CD4-positive, alpha-beta T cell treated with Interleukin-15 for 1 hour (primary cell): ENCODE measurements at places on chromosomes 16 and 17.

DNA sequence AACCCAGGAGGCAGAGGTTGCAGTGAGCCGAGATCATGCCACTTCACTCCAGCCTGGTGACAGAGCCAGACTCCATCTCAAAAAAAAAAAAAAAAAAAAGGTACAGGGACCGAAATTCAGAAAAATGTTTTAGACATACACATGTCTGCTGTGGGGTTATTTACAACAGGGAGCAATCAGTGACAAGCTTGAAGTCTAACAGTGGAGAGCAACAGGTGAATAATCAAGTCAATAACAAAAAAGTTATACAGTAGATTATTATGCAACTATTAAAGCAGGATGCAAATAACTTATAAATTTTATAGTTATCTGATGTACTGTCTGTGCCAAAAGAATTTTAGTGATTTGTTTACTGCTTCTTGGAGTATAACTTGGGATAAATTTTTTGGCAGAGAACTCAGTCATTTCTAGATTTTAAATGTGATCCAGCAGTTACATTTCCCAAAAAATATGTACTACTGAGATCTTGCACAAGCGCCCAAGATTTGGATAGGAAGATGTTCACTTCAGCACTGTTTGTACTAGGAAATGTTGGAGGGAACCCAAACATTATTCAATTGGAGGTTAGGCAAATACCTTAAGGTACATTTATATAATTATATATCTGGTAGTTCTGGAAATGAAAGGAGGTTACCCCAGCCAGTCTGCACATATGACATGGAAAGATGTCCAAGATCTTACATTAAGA, 34.1 kb downstream of the EEF2K start:
- no peak for DNase-seq

DNA sequence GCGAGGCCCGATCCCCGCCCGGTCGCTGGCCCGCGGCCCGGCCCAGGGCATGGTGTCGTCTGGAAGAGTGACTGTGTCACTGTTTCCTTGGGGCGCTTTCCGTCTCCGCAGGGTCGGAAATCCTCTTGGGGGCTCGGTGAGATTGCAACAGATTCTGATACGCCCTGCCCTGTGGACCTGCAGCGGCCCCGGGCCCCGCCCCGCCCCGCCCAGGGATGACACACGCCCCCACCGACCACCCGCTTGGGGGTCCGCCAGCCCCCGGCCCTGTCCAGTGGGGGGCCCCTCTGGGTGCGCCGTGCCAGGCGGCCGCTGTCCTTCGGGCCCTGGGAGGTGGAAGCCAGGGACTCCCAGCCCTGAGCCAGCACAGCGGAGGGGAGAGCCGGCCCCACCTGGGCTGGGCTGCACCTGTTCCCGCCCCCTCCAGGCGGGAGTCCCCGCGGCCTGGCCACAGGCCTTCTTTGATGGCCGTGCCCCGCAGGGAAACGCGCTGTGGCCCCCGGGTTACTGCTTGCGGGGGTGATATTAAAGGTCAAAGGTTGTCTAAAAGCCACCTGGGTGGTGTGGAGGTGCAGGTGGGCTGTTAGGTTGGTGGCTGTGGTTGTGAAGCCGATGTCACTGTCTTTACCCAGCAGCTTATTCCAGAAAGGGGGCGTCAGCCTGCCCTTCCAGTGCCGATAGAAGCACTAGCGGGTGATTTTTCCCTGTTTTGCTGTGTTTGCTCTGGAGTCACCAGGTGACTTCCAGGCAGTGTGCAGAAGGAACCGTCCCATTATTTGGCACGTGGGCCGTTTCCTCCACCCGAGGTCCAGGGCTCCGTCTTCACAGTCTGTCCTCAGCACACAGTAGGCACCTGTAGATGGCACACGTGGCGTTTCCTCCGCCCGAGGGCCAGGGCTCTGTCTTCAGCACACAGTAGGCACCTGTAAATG, 752 bp downstream of the TBC1D24 start:
- no peak for DNase-seq

- no peak for DNase-seq
Observed at GRCh38 chr17:17818088-17818526, 18.7 kb downstream of the SREBF1 start.

GRCh38 chr16:68719993-68720489, 17.1 kb upstream of the CDH1 start:
- DNase-seq: no peak

- DNase-seq: no peak
Observed at GRCh38 chr16:27381236-27381635, 20.7 kb upstream of the IL21R start.

- no peak for DNase-seq
Observed at GRCh38 chr16:3212006-3212405, 23.0 kb downstream of the ZNF200 start.

GRCh38 chr16:5073279-5073629, 1.6 kb downstream of the ALG1 start:
- no peak for DNase-seq

DNA sequence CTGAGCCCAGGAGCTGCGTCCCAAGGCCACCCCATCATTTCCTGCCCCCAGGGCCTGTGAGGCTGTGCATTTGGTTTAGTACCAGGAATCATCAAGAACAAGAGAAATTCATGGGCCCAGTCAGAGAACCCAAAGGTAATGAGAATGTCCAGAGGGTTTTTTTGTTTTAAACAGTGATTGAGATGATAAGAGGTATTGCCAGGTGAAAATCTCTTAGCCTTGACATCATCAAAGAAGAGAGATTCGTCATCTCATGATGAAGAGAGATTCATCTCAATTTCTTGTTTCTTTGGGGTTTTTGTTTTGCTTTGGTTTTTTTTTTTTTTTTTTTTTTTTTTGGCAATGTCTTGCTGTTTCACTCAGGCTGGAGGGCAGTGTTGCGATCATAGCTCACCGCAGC, 170.6 kb upstream of the CACNG5 start:
- DNase-seq: no peak

DNA sequence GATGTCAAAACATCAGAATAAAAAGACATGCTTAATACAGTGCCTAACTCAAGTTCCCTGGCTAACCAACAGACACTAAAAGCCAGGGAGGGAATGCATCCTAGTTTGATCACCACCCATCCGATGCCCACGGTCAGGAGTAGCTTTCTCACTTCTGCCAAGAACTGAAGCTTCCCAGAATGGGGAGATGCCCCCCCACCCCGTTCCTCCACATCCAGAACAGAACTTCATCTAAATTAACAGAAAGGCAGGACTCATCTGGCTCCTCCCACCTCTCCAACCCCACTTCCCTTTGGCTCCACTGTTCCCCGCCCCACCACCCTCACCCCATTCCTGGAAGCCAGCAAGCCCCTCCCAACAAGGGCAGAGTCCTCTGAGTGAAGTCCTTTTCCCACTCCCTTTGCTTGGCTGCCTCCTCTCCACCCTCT, 33.7 kb downstream of the GDE1 start:
- DNase-seq: no peak

DNA sequence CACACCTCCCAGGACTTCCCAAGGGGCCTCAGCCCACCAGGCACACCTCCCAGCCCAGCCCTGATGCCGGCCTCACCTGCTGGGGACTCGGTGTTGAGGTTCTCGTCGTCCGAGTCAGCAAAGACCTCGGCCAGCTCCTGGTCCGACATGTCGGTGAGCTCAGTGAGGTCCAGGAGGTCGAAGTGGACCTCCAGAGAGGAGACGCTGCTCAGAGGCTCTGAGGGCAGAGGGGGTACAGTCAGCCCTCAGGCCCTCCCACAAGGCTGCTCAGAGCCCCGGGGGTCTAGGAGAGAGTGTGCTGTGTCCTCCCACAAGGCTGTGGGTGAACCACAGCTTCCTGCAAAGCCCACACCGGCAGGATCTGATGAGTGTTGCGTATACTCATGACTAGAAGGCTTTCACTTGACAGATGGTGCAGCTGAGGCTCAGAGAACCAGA, 10.5 kb downstream of the DBNDD1 start:
- peak; percentile 72 for DNase-seq

DNA sequence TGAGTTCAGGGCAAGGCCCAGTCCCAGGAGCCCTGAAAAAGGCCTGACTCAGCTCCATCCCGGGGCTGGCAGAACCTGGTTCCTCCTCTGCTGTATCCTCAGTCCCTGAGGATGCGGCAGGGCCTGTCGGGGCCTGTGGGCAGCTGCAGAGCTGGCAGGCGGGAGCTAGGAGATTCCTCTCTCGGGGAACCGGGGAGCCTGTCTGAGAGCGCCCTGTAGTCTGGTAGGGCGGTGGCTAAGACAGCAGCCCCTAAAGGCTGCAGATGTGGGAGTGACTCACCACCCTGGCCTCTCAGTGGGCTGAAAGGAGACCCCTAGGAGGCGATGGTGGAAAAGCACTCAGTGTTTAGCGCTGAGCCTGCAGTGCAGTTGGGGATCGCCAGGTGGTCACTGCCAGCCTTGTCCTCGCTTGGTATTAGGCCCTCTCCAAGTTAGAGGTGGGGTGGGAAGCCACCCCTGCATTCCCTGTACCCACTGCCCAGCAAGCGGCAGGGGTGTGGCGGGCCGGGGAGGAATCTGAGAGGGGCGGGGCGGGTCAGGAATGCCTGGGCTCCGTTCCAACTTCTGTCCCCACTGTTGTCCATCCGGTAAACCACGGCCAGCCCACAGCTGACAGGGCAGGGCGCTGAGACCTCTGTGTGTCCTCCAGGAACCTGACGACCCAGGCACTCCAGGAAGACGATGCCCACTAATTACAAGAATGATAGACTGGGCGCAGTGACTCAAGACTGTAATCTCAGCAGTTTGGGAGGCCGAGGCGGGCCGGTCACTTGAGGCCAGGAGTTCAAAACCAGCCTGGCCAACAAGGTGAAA, 29.5 kb upstream of the CDH1 start:
- DNase-seq: no peak

DNA sequence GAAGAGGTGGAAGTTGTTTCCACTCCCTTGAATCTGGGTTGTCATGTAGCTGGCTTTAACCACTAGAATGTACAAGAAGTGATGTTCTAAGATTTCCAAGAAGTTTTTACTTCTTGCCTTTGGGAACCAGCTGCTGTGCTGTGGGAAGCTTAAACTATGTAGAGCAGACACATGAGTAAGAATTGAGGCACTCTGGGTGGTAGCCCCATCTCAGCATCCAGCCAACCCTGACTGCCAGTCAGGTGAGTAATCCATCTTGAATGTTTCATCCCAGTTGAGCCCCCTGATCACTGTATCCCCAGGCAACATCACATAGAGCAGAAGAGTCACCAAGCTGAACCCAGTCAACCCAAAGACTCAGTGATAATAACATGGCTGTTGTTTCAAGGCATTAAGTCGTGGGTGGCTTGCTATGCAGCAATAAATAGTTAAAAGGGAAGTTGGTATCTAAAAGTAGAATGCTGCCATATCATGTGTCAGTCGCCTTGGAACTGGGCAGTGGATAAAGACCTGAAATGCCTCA, 62.8 kb upstream of the GPR139 start:
- no peak for DNase-seq

- DNase-seq: no peak
Observed at GRCh38 chr16:29789775-29790182, 772 bp upstream of the KIF22 start.

GRCh38 chr17:31535581-31535981, 144.1 kb downstream of the RAB11FIP4 start:
- DNase-seq: peak; percentile 54

- DNase-seq: no peak
Observed at GRCh38 chr16:55030944-55031343, 100.3 kb downstream of the IRX5 start.

DNA sequence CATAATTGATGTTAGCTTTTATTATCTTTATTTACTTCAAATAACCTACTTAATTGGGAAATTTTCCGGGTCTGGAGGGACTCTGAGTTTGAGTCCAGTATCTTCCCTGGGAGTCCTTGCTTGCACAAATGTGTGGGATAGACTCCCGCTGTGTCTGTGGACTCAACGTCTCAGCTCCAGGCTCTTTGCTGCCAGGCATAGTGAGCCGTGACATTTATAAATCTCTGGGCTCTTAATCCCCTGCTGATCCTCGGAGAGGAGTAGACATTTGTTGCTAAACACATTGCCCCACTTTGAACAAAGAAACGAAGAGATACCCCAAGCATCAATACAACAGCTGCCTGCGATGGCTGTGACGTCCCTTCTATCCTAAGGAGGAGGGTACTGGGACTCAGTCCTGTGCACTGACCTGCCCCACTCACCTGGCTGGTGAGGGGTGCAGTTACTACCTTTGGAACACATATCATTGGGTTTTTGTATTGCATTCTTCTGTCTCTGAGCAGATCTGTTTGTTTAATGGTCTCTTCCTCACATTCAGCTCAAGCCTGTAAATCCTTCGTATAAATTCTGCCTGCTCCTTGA, 316.9 kb downstream of the HAPSTR1 start:
- no peak for DNase-seq

DNA sequence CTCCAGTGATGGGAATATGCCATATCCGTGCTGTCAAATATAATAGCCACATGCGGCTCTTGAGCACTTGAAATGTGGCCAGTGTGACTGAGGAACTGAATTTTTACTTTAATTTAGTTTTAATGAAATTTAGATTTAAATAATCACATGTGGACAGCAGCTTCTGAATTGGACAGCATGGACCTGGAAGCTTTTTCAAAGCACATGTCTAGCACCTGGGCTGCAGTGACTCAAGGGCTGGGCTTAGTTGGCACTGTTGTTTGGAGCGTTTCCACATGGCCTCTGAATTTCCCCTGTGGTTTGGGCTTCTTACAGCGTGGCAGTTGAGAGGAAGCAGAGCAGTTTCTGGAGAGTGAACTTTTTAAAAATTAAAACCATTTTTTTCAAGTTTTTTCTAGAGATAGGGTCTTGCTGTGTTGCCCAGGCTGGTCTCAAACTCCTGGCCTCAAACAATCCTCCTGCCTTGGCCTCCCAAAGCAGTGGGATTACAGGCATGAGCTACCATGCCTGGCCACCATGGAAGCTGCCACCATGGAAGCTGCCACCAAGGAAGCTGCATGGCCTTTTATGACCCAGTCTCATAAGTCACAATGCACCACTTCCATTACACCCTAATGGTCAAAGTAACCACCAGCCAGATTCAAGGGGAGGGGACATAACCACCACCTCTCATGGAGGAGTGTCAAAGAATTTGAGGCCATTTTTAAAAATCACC, 6.7 kb upstream of the TOB1 start:
- peak; percentile 58 for DNase-seq

GRCh38 chr17:44398692-44399691, 9.5 kb upstream of the ITGA2B start:
- DNase-seq: no peak

- no peak for DNase-seq
Observed at GRCh38 chr17:4591529-4591928, 7.2 kb downstream of the SMTNL2 start.

- DNase-seq: no peak
Observed at GRCh38 chr16:7419441-7419840, 86.8 kb downstream of the RBFOX1 start.
